Activated CD8-positive, alpha-beta T cell treated with anti-CD3 and anti-CD28 coated beads, Interleukin-2, amount 10 ng/mL, durations not matched to agents 7 days and 5 days (primary cell): ENCODE measurements at places on chromosomes 3 and 15.

- no peak for DNase-seq
These were observed 130.9 kb downstream of the LRRK1 start for GRCh38 chr15:101049856-101050622.

DNA sequence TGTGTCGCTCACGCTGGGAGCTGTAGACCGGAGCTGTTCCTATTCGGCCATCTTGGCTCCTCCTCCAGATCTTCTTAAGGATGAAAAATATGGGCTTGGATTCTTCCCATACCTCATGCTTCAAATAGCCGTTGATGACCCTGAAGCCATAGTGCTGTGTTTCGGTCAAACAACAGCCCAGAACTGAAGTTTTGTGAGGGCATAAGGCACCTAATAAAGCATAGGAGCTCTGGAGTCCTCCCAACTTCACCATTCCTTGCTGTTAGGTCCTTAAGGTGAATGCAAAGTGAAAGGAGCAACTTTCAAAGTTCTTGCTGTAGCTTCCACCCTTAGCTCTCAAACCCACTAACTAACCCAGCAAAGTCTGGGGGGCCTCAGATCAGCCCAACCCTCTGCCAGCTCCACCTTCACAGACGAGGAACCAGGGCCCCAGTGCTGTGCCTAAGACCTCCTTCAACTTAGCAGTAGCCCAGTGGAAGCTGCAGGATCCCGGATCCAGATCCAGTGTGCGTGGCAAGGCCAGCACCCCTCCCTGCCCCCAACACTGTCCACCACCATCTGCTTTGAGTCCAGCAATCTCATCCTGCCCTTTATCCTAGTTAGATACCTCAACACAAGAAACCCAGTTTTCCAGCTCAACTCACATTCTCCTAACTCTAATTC, at the start of gene GRK7:
TSS of gene GRK7 (plus strand) at position 321 of the 663 bp plus-strand sequence. CDS start 14,877 bp downstream, outside the sequence.
- DNase-seq = no peak

DNA sequence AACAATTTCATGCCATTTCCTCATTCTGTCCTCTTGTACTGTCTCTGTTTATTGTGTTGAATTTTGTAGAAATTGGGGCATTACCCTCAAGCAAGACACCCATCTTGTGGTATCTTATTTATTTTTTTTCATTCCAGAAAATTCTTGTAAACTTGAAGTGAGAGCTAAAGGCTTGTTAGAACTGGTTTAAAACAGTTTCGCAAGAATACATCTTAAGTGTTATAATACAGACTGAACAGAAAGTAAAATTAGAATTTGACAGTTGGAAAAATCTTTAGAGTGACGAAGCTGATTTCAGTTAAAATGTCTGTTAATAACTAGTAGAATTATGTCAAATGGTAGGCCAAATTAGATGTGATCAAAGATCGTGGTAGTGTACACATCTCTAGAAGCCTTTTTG, 26.9 kb downstream of the RNF13 start:
- no peak for DNase-seq

DNA sequence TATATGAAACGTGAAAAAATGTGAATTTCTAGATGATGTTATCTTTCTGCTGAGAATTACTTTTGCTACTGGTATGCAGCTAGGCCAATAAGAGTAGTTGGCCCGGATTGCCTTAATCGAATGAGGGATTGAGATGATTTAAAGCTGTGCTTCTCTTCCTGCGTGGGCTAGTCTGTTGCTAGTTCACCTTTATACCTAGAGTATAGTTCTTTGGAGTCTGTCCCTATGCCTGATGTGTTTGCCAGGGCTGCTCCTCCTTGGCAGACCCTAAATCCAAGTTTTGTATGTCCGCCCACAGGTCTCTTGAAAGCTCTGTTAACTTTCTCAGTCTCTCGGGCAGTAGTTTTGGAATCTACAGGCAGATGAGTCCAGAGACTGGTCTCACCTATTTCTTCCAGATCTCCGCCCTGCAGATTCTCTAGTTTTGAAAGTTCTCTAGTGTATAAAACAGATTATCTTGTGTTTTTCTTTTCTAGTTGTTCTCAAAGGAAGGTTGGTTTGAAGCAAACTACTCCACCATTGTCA, 64.9 kb downstream of the MEF2A start:
- DNase-seq = no peak

GRCh38 chr15:58472821-58473581, 41.2 kb downstream of the LIPC start:
- DNase-seq = peak; percentile 77

- DNase-seq = no peak
These were observed 12.3 kb downstream of the LRIG1 start for GRCh38 chr3:66488492-66488891.

- DNase-seq = no peak
These were observed 25.1 kb upstream of the SH3GL3 start for GRCh38 chr15:83422081-83422480.

DNA sequence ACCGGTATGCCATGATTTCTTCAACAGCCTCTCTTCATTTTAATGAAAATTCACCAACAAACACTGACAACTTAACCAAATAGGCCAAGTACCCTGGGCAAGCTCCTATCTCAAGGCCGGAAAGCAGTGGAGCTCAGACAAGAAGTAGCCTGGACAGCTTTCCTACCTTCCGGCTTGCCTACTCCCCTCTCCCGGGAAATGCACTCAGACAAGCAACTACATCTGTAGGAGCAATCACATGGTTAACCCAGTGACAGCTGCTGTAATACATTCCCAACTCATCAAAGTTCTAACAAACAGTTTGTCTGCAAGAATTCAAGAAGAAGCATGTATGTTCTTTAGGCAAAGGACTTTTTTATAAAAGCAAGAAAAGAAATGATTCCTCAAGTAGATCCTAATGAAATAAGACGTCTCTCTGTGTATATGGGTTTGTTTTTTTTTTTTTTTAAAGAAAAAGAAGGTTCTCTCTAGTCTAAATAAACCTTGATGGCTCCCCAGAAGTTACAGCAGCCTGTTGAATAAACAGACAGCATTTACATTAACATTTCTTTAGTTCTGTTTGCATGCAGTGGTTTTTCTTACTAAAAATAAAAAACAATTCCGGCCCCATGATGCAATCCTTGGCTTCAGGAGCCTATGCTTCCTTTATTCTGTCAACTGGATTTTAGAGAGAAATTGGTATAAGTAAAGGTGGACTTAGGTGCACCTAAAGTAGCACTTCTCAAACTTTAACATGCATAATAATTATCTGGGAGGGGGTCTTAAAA, 278.7 kb downstream of the NEK10 start:
- DNase-seq = no peak

GRCh38 chr3:3209057-3209456, 29.6 kb upstream of the CRBN start:
- DNase-seq = no peak

GRCh38 chr15:39874890-39875549, 45.0 kb downstream of the GPR176 start:
- peak; percentile 31 for DNase-seq

- no peak for DNase-seq
These were observed 121.0 kb downstream of the GREM1 start for GRCh38 chr15:32838820-32839219.

GRCh38 chr3:24315971-24316370, 178.7 kb downstream of the THRB start:
- DNase-seq = no peak

DNA sequence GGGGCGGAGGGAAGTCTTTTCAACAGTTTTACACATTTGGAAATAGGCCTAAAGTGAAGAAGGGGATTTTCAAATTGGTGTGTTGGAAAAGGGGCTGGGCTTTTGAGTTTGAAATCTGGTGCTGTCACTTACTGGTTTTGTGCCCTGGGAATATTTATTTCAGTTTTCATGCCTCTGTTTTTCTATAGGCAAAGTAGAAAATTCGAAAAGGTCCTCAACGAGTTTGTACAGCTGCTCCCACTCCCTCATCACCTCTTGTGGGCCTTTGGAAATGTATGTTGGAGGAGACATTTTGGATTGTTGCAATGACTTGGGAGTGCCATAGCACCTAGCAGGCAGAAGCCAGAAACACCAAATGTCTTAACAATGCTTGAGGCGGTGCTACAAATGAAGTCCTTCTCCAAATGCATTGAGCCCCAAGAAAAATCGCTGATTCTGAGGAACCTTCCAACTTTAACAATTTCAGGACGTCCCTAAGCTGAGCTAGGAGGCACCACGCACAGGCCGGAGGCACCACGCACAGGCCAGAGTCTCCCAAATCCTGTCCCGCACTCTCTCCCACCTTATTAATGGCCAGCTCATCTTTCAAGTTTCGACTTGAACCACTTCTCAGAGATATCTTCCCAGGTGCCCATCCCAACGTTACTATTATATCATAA, 639 bp upstream of the POLR2M start:
- DNase-seq = no peak

DNA sequence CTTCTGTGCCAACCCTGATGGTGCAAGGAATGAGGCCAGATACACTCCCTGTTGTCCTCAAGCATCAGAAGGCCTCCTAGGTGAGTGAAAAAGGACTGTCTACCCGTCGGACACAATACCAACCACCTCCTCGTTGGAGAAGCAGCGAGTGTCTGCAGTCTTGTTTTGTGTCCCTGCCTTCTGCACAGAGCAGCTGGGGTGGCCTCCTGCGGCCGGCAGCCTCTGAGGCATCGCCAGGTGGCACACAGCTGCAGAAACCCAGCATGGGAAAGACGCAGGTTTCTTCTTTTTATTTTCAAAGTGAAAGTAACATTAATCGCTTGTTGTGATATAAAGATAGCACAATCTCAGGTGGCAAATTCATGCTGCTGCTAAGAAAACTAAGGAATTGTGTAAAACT, 509.9 kb downstream of the OCA2 start:
- DNase-seq = no peak

- no peak for DNase-seq
These were observed 75.4 kb upstream of the LARS2 start for GRCh38 chr3:45312836-45313493.

GRCh38 chr15:76998663-76999285, 3.8 kb downstream of the PSTPIP1 start:
- no peak for DNase-seq

DNA sequence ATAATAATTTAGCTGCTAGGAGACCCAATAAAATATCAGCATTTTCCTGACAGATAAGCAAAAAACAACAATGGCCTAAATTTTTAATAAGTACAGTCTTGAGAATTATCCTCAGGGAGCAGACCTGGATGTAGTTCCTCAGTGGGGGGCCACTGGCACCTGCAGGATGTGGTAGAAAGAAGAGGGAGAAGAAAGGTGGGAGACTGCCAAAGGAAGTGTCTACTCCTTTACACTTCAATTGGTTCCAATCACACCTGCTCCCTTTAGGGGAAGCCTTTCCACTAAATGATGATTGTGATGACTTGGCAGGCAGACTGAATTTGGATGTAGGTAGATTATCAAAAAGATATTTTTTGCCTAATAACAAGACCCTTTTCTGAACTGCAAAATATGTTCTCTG, 353.0 kb upstream of the SATB1 start:
- DNase-seq = no peak

- DNase-seq = no peak
These were observed 112.7 kb upstream of the C3orf80 start for GRCh38 chr3:160112481-160112880.

GRCh38 chr15:92033723-92034122, 180.2 kb downstream of the SLCO3A1 start:
- DNase-seq = no peak

GRCh38 chr3:48301800-48302166, 31.7 kb downstream of the SPINK8 start:
- no peak for DNase-seq

DNA sequence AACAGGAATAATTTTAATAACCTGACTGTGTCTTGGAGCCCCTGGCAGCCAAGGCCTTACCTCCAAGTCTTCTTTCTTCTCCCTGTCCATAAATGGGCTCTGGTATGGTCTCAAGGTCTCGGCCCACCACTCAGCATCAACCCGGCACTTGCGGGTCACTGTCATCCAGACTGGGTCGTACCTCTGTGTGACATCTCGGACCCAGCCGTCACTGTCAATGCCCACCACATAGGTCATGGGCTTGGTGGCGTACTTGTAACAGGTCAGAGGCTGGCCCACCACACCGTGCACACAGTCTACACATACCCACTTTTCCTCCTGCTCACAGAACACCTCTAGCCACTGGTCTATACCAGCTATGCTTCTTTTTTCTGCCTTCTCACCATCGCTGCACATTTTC, 20.4 kb downstream of the XPC start:
- DNase-seq = peak; percentile 14

DNA sequence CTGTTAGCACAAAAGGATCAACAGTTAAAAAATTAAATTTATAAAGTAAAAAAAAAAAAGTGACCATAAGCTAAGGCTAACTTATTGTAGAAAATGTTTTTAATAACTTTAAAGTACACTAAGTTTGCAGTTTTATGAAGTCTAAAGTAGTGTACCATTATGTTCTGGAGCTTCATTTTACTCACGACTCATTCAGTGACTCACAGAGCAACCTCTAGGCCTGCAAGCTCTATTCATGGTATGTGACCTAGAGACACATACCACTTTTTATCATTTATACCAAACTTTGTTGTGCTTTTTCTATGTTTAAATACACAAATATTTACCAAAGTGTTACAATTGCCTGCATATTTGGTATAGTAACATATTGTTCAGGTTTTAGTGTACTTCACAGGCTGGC, 1552.3 kb downstream of the OTOL1 start:
- no peak for DNase-seq

GRCh38 chr3:171113716-171114115, 87.2 kb upstream of the SLC2A2 start:
- no peak for DNase-seq

- no peak for DNase-seq
These were observed 6.4 kb upstream of the STRA6 start for GRCh38 chr15:74208901-74209559.

DNA sequence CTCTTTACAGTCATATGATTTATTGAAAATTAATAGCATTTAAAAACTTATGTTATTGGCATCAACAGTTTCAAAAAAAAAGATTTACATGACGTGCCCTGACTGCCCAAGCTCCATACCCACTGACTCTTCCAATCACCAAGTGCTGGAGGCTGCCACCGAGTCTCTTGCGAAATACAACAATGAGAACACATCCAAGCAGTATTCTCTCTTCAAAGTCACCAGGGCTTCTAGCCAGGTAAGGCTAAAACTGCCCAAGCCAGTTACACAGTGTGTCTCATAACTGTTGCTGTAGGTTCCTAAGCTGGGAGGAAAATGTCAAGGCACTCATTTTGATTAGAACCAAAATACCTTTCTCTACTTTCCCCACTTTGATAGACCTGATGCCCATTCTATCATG, 4.5 kb downstream of the FETUB start:
- DNase-seq = no peak

GRCh38 chr3:123869165-123869564, 15.0 kb downstream of the MYLK start:
- no peak for DNase-seq
